Mucosa of gallbladder (tissue), 1 donor: ENCODE measurements at places on chromosomes 3 and 15. TPM values are rescaled to one million over a fixed set of nuclear protein-coding genes. Genes with fewer than 3 reads are reported as not detected.

DNA sequence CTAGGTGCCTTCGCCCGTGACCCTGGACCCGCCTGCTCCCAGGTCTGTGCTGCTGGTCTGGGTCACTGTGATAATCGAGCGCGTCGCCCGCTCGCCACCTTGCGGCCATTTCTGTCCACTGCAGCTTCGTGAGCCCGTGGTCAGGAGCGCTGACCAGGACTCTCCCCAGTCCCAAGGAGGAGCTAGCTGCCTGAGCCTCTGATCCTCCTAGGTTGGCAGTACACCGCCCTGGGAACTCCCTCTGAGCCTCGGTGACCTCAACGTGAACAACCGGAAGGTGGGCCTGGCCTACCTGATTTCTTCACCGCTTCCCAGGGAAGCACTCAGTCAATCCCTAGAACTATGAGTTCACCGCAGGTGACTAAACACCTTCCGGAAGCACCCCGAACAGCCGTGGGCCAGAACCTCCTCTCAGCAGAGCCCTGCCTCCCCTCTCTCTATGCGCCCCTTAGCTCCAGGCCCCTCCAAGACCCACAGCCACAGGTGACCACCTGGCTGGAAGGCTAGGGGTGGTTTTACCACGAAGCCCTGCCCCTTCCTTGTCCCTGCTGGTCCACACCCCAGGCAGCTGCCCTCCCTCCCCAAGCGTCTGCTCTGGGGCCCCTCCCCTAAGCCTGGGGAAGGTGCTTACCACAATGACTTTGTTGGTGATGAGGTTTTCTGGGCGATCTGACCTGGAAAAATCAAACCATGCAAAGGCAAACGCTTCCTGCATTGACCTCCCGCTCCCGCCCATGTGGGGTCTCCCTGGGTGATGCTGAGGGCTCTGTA is 9.7 kb downstream of the PLA2G4D start:
- DNase-seq, result peak; percentile 70

- no peak for DNase-seq
Observed at GRCh38 chr3:24043168-24043567, 98.1 kb downstream of the NR1D2 start.

GRCh38 chr15:46848704-46849103 is 868.6 kb upstream of the SEMA6D start:
- no peak for DNase-seq

DNA sequence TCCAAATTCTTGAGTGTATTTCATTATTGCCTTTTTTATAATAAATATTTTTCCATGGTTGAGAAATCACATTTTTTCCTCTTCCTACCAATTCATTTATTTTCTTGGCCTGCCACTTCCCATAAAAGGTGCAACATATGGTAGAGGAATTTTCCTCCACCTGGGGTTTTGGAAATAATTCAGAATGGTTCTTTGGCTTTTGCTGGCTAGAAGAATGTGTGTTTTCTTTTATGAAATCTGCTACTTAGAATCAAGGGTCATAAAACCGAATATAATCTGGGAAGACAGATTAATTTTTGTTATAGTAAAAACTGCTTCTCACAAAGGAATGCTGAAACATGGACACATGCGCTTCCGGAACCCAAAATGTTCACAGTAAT is 54.0 kb upstream of the POMGNT2 start:
- no peak for DNase-seq

The FETUB gene
- not detected for total RNA-seq

DNA sequence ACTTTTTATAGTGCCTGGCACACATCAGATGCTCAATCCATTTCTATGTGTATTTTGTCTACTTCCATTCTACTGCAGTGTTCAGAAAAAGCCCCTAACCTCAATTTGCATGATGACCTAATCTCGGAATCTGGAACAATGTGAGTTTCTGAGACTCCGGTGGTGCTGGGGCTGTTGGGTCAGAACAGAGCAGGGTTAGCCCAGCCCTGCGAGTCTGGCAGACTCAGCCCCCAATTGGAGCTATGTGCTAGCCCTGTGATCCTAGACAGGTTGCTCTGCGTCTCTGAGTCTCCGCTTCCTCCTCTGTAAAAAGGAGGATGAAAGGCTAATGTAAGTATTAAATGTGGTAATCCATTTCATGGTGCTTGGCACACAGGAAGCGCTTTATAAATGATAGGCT is 95.0 kb upstream of the ICE2 start:
- no peak for DNase-seq

DNA sequence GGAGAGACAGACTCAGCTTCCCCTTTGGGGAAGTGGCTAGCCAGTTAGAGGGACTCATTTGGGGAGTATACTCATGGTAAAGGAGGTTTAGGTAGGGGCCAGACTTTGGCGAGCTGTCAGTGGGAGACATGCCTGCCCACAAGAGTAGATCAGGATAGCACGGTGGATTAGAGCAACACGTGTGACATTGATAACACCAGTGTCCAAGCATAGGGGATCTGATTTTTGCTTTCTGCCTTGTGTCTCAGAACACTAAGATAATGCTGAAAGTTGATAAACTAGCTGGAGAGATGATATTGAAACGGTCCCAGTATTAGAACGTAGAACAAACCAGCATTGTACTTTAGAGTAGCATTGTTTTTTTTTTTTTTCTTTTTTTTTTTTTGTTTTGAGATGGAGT is 25.9 kb downstream of the MAP6D1 start:
- DNase-seq, result no peak
